ENCODE measurements at places on chromosomes 3 and 15.

DNA sequence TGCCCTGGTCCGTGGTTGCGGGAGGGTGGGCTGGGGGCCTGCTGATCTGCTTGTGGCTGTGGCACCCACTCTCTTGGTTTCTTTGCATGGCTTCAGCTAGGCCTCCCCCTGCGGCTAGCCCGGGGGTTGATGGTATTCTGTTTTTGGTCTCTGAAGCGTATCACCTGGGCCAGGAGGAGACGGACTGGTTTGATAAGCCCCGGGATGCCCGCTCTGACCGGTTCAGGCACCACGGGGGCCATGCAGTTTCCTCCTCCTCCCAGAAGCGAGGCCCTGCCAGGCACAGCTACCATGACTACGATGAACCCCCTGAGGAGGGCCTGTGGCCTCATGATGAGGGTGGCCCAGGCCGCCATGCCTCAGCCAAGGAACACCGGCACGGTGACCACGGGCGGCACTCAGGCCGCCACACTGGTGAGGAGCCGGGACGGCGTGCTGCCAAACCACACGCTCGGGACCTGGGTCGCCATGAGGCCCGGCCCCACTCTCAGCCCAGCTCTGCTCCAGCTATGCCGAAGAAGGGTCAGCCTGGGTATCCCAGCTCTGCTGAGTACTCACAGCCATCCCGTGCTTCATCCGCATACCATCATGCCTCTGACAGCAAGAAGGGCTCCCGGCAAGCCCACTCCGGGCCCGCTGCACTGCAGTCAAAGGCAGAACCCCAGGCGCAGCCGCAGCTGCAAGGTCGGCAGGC, 11.3 kb upstream of the APEH start:
- no peak overlapping the region for H3K4me3 ChIP-seq
- no peaks in the 10 kb centered on the region for H3K4me1 ChIP-seq
- no peak for DNase-seq

DNA sequence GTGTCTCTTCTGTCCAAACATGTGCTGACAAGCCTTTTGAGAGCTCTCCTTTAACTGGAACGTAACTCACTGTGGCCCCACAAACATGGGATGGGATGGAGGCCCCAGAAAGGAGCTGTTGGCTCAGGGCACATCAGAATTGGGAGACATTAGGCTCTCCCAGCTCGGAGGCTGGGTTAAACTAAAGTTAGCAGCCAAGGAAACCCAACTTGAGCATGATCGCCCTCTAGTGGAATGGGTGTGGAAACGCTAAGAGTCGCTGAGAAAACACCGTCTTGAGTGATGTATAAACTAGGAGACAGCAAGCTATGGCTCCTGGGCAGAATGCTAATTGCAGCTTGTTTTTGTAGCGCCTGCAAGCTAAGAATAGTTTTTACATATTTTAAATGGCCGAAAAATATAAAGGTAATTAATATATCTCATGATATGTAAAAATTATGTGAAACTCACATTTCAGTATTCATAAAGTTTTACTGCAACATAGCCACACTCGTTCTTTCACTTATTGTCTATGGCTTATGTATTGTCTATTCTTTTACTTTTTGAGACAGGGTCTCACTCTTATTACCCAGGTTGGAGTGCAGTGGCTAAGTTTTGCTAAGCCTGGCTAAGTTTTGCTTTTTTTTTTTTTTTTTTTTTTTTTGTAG, 138.8 kb upstream of the HACD2 start:
- H3K36me3 ChIP-seq, result no peaks in the 10 kb centered on the region
- peak; percentile 21 for DNase-seq
- H3K27me3 ChIP-seq, result no peaks in the 10 kb centered on the region
- no peak overlapping the region for H3K27ac ChIP-seq

DNA sequence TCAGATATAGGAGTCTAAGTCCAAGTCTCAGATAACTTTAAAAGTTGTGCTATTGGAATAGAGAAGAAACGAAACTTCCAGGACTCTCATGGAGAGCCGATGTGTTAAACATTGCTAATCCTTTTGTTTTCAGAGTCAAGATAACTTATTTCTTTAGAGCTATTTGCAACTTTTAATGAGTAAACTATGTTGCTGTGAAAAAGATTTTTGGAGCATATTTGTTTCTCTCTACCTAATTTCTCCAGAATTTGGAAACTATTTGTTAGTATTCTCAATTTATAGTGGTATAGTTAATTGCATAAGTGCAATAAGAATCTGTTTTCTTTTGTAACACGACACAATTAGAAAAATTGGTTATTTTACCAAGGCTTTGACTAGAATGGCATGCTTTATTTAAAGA, 588.9 kb downstream of the NTRK3 start:
- no peaks in the 10 kb centered on the region for H3K4me1 ChIP-seq
- H3K4me3 ChIP-seq, result no peak overlapping the region
- H3K27ac ChIP-seq, result no peak overlapping the region
- no peak for DNase-seq
- H3K36me3 ChIP-seq, result no peaks in the 10 kb centered on the region

GRCh38 chr3:13009132-13009945, 63.9 kb downstream of the IQSEC1 start:
- peaks cover 100% of the 10 kb centered on the region for H3K4me1 ChIP-seq
- peak; percentile 69 for DNase-seq
- no peaks in the 10 kb centered on the region for H3K36me3 ChIP-seq
- peak overlapping the region; percentile 68 for H3K27ac ChIP-seq

GRCh38 chr3:38116471-38117162, 20.3 kb downstream of the ACAA1 start:
- H3K27ac ChIP-seq, result no peak overlapping the region
- no peaks in the 10 kb centered on the region for H3K27me3 ChIP-seq
- no peaks in the 10 kb centered on the region for H3K4me1 ChIP-seq
- no peaks in the 10 kb centered on the region for H3K36me3 ChIP-seq
- no peak overlapping the region for H3K4me3 ChIP-seq
- DNase-seq, result no peak

GRCh38 chr15:100042558-100042957, 299.2 kb downstream of the ADAMTS17 start:
- H3K27me3 ChIP-seq, result no peaks in the 10 kb centered on the region
- DNase-seq, result no peak
- no peaks in the 10 kb centered on the region for H3K36me3 ChIP-seq

- H3K4me1 ChIP-seq, result no peaks in the 10 kb centered on the region
- H3K27me3 ChIP-seq, result no peaks in the 10 kb centered on the region
- no peak for DNase-seq
- no peaks in the 10 kb centered on the region for H3K36me3 ChIP-seq
These were observed 220.8 kb upstream of the TPRG1 start for GRCh38 chr3:188950832-188951489.

- no peaks in the 10 kb centered on the region for H3K4me1 ChIP-seq
- DNase-seq, result no peak
- no peak overlapping the region for H3K27ac ChIP-seq
- no peak overlapping the region for H3K4me3 ChIP-seq
These were observed 18.8 kb upstream of the GOLGA8J start for GRCh38 chr15:30063835-30064546.

DNA sequence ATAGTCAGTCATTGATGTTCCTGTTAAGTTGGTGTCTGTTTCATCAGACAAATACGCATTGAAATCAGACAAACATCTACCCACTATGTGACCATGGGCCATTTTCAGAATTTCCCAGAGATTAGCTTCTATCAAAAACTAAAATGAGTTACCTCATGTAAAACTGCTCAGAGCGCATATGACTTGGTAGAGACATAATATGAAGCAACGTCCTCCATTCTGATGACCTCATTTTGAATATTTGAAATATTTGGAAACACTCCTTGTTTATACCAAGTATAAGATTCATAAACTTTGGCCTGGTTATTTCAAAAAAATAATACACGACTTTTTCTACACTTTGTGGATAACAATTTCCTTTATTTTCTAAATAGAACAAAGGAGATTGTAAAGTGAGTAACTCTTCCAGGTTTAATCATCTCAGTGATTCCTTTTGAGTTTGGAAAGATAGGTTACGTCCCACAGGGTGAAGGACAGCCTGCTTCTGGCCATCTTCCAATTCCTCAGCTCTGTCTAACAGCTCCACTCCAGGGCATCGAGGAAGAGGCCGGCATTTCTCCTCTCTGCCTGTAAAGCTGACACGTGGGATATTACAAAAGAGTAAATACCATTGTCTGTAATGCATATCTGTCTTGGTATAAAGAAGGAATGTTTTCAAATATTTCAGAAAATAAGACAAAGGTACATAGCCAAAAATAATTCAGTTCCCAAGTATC, 122.6 kb downstream of the CADM2 start:
- H3K36me3 ChIP-seq, result no peaks in the 10 kb centered on the region
- no peaks in the 10 kb centered on the region for H3K4me1 ChIP-seq
- no peak overlapping the region for H3K4me3 ChIP-seq
- DNase-seq, result no peak
- no peaks in the 10 kb centered on the region for H3K27me3 ChIP-seq

GRCh38 chr3:195186041-195186709, 84.8 kb downstream of the XXYLT1 start:
- DNase-seq, result no peak
- H3K27me3 ChIP-seq, result no peaks in the 10 kb centered on the region
- H3K4me3 ChIP-seq, result no peak overlapping the region
- no peaks in the 10 kb centered on the region for H3K36me3 ChIP-seq
- H3K27ac ChIP-seq, result peak overlapping the region; percentile 0

- H3K27ac ChIP-seq, result no peak overlapping the region
- H3K36me3 ChIP-seq, result no peaks in the 10 kb centered on the region
- H3K4me3 ChIP-seq, result no peak overlapping the region
- no peaks in the 10 kb centered on the region for H3K27me3 ChIP-seq
These were observed 39.6 kb downstream of the VGLL3 start for GRCh38 chr3:86951322-86951721.

GRCh38 chr3:125104639-125105038, 48.8 kb upstream of the HEG1 start:
- H3K36me3 ChIP-seq, result no peaks in the 10 kb centered on the region
- H3K4me3 ChIP-seq, result no peak overlapping the region
- no peak overlapping the region for H3K27ac ChIP-seq
- DNase-seq, result no peak

DNA sequence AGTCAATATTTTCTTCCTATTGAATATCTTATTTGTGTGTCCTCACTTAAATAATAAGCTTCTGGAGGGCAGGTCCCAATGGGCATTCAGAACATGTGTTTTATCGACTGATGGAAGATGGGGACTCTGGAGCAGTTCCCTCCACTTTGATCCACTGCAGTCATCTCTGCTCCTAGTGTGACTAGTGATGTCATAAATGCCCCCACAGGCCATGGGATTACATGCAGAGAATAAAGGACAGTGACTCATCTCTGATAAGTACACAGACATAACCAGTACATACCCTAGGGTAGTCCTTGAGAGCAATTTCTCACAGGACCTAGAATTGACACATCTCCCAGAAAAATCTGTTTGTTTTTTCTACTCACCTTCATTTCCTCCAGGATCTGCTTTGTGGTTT, 49.4 kb upstream of the FMN1 start:
- no peak overlapping the region for H3K4me3 ChIP-seq
- no peak overlapping the region for H3K27ac ChIP-seq
- H3K4me1 ChIP-seq, result no peaks in the 10 kb centered on the region
- H3K27me3 ChIP-seq, result no peaks in the 10 kb centered on the region
- H3K36me3 ChIP-seq, result no peaks in the 10 kb centered on the region

DNA sequence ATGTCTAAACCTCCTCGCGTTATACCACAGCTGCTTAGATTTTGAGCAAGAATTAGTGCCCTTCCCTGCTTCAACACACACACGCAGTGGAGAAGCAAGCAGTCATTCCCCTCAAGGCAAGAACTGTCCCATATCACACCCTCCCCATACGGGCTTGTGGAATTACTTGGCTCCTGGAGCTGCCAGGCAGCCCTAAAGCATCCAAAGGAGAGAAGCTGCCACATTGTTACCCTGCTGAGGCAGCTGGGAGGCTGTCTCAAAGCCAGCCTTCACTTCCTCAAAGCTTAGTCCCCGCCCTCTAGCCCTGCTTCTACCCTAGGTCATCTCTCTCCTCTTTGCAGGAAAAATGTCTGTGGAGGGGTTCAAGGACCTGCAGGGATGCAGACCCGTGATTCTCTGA, 153.4 kb downstream of the RORA start:
- no peak overlapping the region for H3K4me3 ChIP-seq
- no peak for DNase-seq
- H3K27ac ChIP-seq, result no peak overlapping the region
- no peaks in the 10 kb centered on the region for H3K27me3 ChIP-seq

DNA sequence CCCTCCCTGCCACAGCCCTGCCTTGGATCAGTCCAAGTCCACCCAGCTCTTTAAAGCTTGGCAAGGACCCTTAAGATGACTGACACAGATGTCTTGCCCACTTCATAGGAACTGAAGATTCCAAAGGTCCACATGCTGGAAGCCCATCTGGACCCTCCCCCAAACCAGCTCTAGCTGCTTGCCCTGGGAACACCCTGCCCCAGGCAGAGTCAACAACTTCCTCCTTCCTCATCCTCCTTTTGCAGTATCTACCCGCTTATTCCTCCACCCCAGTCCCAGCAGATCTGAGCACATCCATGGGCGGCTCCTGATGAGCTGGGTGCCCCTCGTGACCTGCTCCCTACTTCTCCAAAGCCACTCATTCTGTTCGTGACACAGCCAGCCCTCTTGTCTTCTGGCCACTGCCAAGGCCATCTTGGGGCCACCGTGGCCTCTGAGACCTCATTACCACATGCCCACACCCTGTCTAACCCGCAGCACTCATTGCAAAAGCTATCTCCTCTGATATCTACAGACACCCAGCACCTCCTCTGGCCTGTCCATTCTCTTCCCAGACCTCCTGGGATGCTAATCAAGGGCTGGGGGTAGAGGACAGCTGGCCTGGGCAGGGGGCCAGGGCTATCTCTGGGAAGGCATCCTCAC, 2.0 kb upstream of the PFKFB4 start:
- H3K27ac ChIP-seq, result no peak overlapping the region
- H3K36me3 ChIP-seq, result no peaks in the 10 kb centered on the region
- H3K27me3 ChIP-seq, result no peaks in the 10 kb centered on the region

GRCh38 chr3:151768393-151768930, 34.7 kb downstream of the AADACL2 start:
- no peak for DNase-seq
- no peaks in the 10 kb centered on the region for H3K4me1 ChIP-seq
- no peak overlapping the region for H3K4me3 ChIP-seq
- no peaks in the 10 kb centered on the region for H3K27me3 ChIP-seq
- H3K27ac ChIP-seq, result no peak overlapping the region
- no peaks in the 10 kb centered on the region for H3K36me3 ChIP-seq

DNA sequence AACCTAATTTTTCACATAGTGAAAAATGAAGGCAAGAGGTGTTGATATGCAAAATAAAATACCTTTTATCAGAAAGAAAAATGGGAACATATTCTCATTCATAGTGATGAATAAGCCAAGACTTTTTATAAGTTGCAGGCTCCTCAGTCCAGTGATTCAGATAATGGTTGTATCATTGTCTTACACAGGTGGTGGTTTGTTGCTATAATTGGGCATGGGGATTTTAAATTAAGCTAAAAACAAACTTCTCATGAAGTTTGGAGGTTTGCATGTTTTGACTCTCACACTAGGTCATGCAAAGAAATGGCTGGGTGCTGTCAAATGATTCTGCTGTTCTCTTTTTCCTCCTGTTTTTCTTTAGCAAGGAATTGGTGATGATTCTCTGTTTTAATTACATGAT, 60.8 kb upstream of the SKIL start:
- peaks cover 2% of the 10 kb centered on the region for H3K36me3 ChIP-seq
- no peak overlapping the region for H3K4me3 ChIP-seq
- no peaks in the 10 kb centered on the region for H3K27me3 ChIP-seq

All from CD8-positive, alpha-beta memory T cell (primary cell).